ENCODE measurements at places on chromosomes 3 and 15.

GRCh38 chr15:78167227-78167888 is 18.2 kb downstream of the IDH3A start:
- DNase-seq, result peak; percentile 60

GRCh38 chr15:33048255-33048654 is 146.3 kb downstream of the FMN1 start:
- no peak for DNase-seq

- DNase-seq, result no peak
These were observed 20.4 kb downstream of the FBN1 start for GRCh38 chr15:48625126-48625525.

- no peak for DNase-seq
These were observed 647.8 kb upstream of the CCDC54 start for GRCh38 chr3:106729481-106729880.
